Stimulated activated CD4-positive, alpha-beta T cell treated with anti-CD3 and anti-CD28 coated beads, Interleukin-1b, Interleukin-23, amount 100 ng/mL, for 4 hours (primary cell): ENCODE measurements at places on chromosomes 6 and 20.

- DNase-seq: no peak
Observed at GRCh38 chr6:84272298-84272697, 44.9 kb upstream of the CEP162 start.

GRCh38 chr20:19688031-19688806 lies 69.8 kb upstream of the RIN2 start:
- no peak for DNase-seq

DNA sequence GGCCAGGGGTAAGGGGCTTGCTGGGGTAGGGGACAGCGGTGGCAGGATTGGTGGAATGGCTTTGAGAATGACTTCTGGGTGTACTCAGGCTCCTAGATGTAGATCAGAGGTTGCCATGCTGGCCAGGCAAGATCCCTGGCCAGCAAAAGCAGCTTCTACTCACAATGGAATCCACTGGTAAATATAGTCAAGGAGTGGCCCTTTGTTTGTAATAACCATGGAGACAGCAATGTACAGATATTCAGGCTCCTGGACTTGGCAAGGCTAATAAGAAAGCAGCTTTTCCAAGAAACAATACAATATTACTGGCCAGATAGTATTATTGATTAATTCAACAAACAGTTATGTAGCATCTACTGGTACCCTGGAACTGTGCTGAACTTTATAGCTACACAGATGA lies 37.9 kb downstream of the CDH26 start:
- no peak for DNase-seq

DNA sequence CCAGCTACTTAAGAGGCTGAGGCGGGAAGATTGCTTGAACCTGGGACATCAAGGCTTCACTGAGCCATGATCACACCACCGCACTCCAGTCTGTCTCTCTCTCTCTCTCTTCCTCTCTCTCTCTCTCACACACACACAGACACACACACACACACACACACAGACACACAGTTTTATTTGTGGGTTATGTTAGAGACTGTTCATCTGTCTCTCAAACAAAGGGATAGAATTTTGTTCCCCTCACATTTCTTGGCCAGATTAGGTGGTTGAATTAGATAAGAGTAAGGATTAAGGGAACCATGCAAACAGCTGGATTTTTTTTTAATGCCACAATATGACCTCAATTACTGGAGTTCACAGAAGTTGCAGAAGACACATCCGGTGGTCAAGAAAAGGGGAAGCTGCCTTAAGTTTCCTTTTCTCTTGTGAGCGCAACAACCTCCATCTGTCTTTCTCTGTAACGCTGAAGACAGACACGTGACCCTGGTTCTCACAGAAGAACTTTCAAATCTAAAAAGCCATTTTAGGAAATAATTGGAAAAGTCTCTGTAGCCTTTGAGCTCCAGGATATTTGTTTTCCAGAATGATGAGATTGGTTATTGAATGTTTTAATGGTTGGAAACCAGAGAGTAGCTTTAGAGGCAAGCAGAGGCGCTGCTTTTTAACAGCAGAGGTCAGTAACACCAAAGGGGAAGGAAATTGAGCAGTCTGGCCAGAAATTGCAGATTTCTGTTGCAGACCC lies 32.9 kb upstream of the LGSN start:
- no peak for DNase-seq

- no peak for DNase-seq
Observed at GRCh38 chr6:38117281-38117680, 297.8 kb downstream of the ZFAND3 start.

GRCh38 chr20:35299780-35300179 lies 7.6 kb upstream of the FAM83C start:
- no peak for DNase-seq

GRCh38 chr6:99349171-99350141 lies at the start of gene FAXC:
Gene FAXC, minus strand, starts transcription at chr6:99349674. Its CDS starts 302 bp downstream, at chr6:99349372.
- no peak for DNase-seq

DNA sequence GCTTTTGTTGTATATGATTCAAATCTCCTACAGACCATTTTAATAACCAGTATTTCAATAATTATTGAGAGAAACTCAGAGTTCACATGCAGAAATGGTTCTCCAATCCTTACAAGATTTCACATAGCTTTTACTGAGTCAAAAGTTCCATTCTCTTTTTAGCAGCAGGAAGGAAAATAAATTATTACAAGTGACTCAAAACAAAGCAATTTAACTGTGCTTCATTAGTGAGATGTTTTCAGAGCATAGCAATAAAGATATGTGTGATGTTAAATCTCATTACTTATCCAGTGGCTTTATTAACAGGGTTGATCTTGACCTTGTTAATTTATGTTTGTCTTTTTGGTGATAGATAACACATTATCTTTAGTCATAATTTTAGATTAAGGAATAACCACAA lies 22.0 kb downstream of the KIF13A start:
- DNase-seq: no peak
